Mesothelial cell of epicardium (in vitro differentiated cells): ENCODE measurements at places on chromosomes 12 and 14. TPM values are rescaled to one million over a fixed set of nuclear protein-coding genes. Genes with fewer than 3 reads are reported as not detected.

Gene IL26
- not detected in 3 replicates for total RNA-seq

Gene NOS1
- total RNA-seq, result 0.80 to 0.95 TPM (median 0.84 TPM) in 3 replicates

Gene ACVRL1
- 0.16 TPM in 1 of 3 replicates, not detected in the others for total RNA-seq

Gene SELPLG
- total RNA-seq, result 0.33 to 0.47 TPM in 2 of 3 replicates, not detected in the other

Gene RNF212B
- total RNA-seq, result not detected in 3 replicates

Gene RFLNA
- total RNA-seq, result 36.9 to 41.0 TPM (median 37.9 TPM) in 3 replicates

Gene SIX6
- total RNA-seq, result not detected in 3 replicates

Gene DAO
- not detected in 3 replicates for total RNA-seq

Gene SLC25A21
- 1.8 to 3.7 TPM (median 2.3 TPM) in 3 replicates for total RNA-seq

Gene GSG1
- not detected in 3 replicates for total RNA-seq

Gene TBC1D30
- 2.8 to 3.7 TPM (median 3.1 TPM) in 3 replicates for total RNA-seq

Gene PPFIA2
- total RNA-seq, result 1.0 to 1.6 TPM (median 1.1 TPM) in 3 replicates

Gene NKX2-1
- total RNA-seq, result not detected in 3 replicates

Gene KCNA5
- 0.60 to 0.86 TPM (median 0.80 TPM) in 3 replicates for total RNA-seq

Gene DPF3
- 1.3 to 2.7 TPM (median 2.5 TPM) in 3 replicates for total RNA-seq

Gene MYH6
- total RNA-seq, result not detected in 3 replicates

Gene GDF3
- not detected in 3 replicates for total RNA-seq

Gene ZFHX2
- 9.8 to 14.4 TPM (median 13.7 TPM) in 3 replicates for total RNA-seq

Gene NEDD8
- total RNA-seq, result 148 to 156 TPM (median 155 TPM) in 3 replicates

Gene ZNF891
- 5.6 to 6.2 TPM (median 5.8 TPM) in 3 replicates for total RNA-seq

Gene HOXC11
- 0.47 to 0.60 TPM (median 0.47 TPM) in 3 replicates for total RNA-seq

Gene MIP
- total RNA-seq, result not detected in 3 replicates

Gene NPC2
- 178 to 194 TPM (median 178 TPM) in 3 replicates for total RNA-seq

Gene TRPV4
- total RNA-seq, result 3.7 to 4.3 TPM (median 4.1 TPM) in 3 replicates

Gene NFKBIA
- 196 to 218 TPM (median 205 TPM) in 3 replicates for total RNA-seq

Gene PAH
- 0.18 TPM in 1 of 3 replicates, not detected in the others for total RNA-seq

Gene SIX1
- total RNA-seq, result 0.16 to 0.47 TPM (median 0.24 TPM) in 3 replicates

Gene CMKLR1
- total RNA-seq, result 0.87 to 1.7 TPM (median 1.4 TPM) in 3 replicates

Gene RNASE7
- total RNA-seq, result 0.29 to 0.66 TPM (median 0.34 TPM) in 3 replicates

Gene GPD1
- 0.72 to 1.2 TPM (median 1.1 TPM) in 3 replicates for total RNA-seq

Gene LIN7A
- total RNA-seq, result 9.0 to 10.0 TPM (median 9.9 TPM) in 3 replicates
